ENCODE measurements at places on chromosomes 6 and 20.

DNA sequence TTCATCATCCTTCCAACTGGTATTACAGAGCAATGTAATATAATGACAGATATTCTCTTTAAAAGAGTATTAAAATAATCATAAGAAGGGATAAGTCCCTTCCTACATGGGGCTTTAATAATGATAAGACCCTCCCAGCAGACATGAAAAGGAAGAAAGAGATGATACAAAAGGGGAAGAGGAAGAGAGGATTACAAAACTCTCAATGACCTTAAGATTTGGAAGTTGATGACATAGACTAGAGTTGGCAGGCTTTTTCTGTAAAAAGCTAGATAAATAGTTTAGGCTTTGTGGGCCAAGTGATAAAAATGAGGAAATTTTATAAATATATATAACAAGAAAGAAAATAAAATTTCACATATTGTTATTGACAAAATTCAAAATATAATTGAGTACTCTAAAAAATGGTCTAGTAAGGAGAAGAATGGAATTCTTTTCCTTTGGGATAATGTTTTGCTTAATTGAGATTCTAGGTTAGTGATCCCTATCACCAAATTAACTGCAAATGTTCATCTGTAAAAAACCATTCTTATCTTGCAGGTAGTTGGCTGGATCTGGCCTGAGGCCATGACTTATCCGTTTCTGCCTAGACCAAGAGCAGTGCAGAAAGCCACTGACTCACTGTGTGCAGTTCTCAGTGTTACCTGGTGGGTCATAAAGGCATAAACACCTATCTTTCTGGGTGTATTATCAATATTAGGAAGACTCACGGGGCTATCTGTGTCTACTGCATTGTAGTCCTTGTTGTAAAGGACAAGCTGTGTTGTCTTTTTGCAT is 11.0 kb downstream of the RIPOR2 start:
- DNase-seq: no peak

GRCh38 chr6:49906526-49906925 is 40.2 kb upstream of the CRISP1 start:
- no peak for DNase-seq

- DNase-seq: no peak
These were observed 46.4 kb downstream of the UTRN start for GRCh38 chr6:144331491-144331969.

- DNase-seq: no peak
These were observed 177.7 kb downstream of the MRPL14 start for GRCh38 chr6:43949551-43949991.

GRCh38 chr6:24484657-24485323 is 4.6 kb downstream of the GPLD1 start:
- no peak for DNase-seq

- no peak for DNase-seq
These were observed 13.9 kb downstream of the TOMM6 start for GRCh38 chr6:41801380-41801779.

All from stimulated activated naive CD4-positive, alpha-beta T cell (primary cell).